Activated CD4-positive, alpha-beta T cell treated with anti-CD3 and anti-CD28 coated beads for 36 hours (primary cell): ENCODE measurements at places on chromosomes 3 and 15.

DNA sequence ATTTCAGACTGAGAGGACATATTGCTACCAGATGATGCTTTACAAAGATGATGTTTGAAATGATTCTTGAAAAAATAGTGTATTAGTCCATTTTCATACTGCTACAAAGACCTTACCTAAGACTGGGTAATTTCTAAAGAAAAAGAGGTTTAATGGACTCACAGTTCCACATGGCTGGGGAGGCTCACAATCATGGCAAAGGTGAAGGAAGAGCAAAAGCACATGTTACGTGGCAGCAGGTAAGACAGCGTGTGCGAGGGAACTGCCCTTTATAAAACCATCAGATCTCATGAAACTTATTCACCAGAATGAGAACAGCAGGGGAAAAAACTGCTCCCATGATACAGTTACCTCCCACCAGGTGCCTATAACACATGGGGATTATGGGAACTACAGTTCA lies 658.4 kb upstream of the CFAP20DC start:
- DNase-seq = no peak

- no peak for DNase-seq
These were observed 157.2 kb downstream of the DCLK3 start for GRCh38 chr3:36606871-36607765.

- DNase-seq = no peak
These were observed 66.2 kb downstream of the SSR3 start for GRCh38 chr3:156488767-156489166.

DNA sequence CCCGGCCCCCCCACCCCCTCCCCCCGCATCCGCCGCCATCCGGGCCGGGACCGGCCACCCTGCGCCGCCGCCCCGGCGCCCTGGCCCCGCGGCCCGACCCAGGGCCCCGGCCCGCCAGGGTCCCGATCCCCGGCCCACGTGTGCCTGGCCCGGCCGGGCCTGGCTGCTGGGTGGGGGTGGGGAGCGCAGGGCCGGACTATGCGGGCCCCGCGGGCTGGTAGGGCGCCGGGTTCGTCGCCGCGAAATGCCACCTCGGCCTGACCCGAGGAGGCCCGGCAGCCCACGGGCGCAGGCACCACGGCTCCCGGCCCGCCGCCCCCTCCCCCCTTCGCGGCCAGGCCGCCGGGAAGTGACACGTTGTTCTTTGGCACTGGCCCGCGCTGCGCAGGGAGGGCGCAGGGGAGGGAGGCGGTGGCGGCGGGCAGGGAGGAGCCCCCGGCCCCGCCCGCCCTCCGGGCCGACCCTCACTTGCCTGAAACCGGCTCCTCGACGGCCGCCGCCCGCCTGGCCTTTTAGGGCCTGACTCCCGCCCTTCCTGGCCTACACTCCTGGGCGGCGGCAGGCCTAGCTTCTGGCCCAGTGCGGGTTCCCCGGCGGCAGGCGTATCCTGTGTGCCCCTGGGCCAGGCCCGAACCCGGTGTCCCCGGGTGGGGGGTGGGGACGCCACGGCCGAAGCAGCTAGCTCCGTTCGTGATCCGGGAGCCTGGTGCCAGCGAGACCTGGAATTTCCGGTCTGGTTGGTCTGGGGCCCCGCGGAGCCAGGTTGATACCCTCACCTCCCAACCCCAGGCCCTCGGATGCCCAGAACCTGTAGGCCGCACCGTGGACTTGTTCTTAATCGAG lies 515 bp downstream of the EIF4G1 start:
- DNase-seq = peak; percentile 74

DNA sequence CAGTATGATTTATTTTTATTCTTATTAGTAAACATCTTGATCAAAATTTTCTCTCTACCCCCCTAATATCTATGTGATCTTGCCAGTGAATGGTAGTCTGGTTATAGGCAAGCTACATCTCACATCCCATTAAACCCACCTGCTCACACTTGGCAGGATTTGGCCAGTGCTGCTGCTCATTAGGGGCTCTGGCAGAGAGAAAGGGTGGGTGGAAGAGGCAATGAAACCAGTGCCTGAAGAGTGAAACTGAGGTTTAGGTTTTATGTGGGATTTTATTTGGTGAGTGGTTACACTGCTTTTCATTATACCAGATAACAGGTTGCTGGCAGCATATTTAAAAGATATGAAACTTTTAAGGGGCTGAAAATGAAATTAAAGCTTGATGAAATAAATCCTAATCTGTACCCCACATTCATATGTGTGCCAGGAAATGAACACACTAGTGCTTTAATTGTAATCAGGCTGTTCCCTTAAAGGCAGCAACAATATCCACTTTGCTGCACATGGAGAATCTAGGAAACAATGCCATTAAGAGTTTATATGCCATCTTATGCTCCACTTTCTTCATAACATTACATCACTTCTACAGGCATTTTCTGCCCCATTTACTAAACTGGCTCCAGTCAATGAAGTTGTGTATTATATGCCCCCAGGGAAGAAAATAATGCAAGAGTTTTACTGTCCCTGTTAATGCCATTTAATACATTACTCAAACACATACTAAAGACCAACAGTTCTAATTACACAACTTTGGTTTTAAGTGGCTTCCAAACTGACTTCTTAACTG lies 688.7 kb downstream of the MECOM start:
- no peak for DNase-seq

DNA sequence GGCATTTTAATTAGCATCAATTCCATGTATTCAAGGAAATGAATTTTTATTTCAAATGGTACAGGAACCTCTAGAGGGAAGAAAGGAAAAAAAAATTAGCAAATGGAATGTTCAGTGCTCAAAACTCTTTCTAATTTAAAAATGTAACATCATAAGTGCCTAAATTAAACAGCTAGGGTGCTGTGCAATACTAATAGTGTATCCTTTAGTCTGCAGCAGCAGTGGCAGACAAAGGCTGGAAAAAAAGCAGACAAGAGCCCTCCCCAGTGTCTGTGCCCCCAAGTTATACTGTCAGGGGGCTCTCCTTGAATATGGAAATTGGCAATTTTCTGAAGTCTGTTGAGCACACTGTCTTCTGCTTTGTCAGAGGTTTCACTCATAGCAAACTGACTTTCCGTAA lies 159.5 kb downstream of the CLSTN2 start:
- DNase-seq = no peak

DNA sequence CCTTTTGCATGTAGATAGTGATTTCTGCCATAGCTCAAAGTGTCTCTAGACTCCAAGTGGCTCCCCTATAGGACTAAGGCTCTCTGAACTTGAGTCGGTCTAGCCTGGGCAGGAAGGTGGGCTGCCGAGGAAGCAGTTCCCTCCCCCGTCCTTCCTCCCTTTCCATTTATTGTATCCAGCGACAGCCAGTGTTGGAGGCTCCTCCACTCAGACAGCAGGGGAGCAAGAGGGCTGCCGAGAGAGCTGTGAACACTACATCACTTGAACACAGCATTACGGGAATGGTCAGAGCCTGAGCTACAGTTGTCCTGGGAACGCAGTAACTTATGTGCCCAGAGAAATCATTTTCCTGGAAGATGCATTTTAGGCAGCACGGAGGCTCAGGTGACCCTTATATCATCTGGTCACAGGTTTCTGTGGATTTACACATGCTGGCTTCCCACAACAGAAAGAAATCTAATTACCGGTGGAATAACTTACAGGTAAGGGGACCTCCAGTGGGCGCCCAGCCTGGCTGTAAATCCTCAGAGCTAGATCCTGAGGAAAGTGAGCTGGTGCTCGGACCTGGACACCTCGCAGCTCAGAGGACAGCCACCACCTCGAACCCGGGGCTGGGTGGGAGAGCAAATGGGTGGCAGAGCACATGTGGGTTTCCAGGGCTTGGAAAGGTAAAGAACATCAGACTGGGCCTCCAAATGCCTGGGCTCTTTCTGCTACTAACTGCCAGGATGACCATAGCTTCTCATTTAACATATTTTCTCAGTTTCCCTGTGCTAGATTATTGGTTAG lies 197.1 kb downstream of the UACA start:
- no peak for DNase-seq

DNA sequence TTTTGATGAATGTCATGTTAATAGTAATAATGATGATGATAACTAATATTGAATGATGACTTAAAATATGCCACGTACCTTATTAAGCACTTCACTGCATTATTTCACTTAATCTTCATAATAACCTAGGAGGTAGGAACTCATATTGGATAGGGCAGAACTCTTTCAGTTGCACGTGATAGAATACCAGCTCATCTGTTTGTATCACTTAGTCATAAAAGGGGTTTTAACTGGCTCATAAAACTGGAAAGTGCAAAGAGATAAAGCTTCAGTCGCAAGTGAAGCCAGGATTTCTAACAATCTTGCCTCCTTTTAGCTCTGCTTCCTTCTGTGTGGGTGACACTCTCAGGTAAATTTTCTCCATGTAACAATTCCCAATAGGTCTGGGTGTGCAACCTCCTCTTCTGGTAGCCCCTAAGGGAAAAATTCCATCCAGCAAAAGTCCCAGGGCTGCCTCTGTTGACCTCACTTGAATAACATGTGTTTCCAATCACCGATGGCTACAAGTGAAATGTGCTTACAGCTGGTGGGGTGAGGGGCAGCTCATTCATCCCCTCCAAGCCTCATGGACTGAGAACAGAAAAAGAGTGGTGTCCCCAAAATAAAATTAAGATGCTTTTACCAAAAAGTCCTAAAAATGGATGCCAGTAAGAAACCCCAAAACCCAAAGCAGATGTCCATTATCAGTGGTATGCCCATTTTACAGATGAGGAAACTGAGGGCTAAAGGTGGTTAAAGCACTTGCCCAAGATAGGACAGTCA lies 9.3 kb downstream of the GXYLT2 start:
- DNase-seq = no peak

DNA sequence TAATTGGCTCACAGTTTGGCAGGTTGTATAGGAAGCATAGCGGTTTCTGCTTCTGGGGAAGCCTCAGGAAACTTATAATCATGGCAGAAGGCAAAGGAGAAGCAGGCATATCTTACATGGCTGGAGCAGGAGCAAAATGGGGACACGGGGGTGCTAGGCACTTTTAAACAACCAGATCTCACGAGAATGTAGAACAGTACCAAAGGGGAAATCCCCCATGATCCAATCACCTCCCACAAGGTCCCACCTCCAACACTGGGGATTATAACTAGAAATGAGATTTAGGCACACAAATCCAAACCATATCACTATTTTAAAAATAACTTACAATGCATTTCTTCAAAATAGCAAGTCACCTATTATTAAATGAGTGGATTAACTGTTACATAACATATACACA lies 47.1 kb upstream of the ANKRD28 start:
- DNase-seq = no peak

DNA sequence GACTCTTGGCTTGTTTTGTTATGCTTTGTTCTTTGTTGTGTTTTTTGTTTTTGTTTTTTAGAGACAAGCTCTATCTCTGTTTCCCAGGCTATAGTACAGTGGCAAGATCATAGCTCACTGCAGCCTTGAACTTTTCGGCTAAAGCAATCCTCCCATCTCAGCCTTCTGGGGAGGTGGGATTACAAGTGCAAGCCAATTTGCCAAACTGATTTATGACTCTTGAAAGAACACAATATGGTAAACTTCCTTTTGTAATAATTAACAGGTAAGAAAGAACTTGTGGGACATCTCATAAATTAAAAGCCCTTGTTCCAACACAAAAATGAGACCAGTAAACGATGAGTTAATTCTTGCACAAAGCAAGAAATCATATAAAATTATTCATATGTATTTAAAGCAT lies 476.3 kb downstream of the MAGI1 start:
- no peak for DNase-seq

GRCh38 chr3:50436114-50436674 lies 67.2 kb downstream of the CACNA2D2 start:
- DNase-seq = peak; percentile 89

DNA sequence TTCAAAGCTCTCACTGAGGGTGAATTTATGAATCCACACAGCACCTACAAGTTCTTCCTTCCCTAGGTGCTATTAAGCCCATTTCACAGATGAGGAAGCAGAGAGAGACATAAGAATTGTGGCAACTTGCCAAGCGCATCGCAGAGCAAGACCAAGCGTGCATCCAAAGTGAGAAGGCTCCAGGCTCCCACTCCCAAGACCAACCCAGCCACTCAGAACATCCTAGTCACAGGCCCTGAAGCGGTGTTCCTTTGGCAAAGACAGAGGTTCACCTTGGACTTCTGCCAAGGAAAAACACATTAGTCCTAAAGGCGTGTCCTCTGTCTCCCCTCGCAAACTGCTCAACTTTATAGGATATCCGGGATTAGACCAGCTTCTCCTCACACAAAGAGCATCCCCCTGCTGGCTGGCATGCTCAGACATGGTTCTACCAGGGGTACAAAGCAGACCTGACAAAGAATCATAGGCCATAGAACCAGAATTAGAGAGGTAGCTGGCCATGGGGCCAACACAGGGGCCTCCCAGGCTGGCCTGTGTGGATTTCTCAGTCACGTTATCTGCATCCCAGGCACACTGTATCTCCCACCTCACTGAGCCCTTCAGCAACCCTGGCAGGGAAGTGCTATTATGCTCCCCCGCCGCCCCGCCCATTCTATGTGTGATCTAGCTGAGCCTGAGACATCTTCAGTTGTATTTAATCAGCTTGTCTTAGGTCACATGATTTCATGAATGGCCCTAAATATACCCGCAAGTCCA lies 160.2 kb downstream of the FOXP1 start:
- no peak for DNase-seq

GRCh38 chr3:194399874-194400411 lies 877 bp upstream of the GP5 start:
- no peak for DNase-seq

- DNase-seq = no peak
These were observed 268.7 kb downstream of the TBL1XR1 start for GRCh38 chr3:176928582-176928931.

DNA sequence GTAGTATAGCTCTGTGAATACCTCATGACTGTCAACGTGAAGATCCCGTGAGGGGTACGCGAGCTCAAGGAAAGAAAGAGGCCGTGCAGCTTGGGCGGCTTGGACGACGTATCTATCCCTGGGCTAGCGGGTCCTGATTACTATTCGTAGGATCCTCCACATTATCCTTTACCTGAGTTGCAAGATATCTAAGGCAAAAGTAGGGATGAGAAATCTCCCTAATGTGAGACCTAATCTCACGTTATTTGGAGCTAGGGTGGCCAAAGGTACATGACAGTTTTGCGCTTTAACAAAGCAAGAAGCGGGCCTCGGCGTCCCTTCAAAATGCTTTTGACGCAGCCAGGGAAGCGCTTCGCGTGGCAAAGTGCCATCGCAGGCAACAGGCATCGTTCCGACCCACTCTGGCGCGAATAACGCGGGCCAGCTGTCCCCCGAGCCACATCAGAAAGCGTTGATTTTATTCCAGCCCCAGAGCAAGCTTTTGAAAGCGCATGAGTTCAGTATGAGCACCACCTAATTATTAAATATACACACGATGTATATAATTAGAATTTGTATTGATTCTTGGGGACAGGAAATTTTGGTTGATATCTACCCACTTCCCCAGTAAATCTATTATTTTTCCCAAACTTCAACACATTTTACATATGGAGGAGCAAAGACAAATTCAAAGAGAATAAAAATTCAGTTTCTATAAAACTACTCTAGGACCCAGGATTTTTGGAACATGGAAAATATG lies 2.5 kb upstream of the EOMES start:
- DNase-seq = peak; percentile 18
